ENCODE measurements at places on chromosomes 3 and 15.
A peak's percentile ranks its signal among the peaks of the same experiment; 100 is the strongest.

DNA sequence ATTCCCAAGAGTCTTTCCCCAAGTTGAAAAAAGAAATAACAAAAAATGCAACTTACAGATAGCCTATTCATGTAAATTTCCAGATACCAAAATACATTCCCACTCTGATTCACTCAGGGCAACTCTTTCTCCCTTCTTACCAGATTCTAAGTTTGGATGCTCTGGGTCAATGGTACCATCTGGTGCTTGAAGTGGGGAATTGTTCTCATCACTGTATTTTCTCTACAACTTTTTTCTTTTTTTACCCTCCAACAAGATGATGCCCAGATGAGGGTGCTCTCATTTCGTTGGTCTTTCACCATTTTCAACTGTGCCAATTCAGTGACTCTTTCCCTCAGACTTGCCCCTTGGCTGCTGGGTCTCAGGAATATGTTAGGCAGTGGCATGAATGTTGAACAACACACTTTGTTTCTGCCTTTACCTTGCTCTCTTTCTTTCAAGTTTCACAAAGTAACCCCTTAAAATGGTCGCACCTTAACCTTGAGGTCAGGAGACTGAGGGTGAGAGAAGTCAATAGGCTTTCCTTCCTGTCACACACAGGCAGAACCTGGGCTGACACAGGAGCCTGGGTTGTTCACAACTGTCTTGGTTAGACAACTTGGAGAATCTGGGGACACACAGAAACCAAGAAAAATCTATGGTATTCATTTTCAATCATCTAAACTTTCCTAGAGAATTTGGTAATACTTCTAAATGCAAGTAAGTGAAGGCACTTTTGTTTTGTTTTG is 330.7 kb upstream of the SLCO3A1 start:
- DNase-seq, result peak; percentile 45

GRCh38 chr3:23820888-23821287 is 15.1 kb downstream of the UBE2E1 start:
- DNase-seq, result no peak

- no peak for DNase-seq
These were observed 612.9 kb downstream of the ROBO1 start for GRCh38 chr3:79154865-79155264.

DNA sequence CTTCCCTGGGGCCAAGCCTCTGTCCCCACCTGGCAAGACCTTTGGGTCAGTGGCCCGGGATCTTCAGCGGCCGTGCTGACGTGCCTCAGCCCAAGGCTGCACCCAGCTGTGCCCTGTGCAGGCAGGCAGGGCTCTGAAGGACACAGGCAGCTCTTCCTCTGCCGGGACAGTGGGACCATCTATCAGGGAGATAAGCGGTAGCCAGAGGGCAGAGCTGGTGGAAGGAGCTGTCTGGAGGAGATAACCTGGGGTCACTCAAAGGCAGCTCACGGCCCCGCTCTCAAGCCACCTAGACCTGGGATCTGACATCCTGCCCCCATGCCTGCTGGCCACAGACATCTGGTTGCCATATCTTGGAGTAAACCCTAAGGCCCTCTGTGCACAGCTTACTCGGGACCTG is 27.3 kb downstream of the DUSP7 start:
- DNase-seq, result no peak

DNA sequence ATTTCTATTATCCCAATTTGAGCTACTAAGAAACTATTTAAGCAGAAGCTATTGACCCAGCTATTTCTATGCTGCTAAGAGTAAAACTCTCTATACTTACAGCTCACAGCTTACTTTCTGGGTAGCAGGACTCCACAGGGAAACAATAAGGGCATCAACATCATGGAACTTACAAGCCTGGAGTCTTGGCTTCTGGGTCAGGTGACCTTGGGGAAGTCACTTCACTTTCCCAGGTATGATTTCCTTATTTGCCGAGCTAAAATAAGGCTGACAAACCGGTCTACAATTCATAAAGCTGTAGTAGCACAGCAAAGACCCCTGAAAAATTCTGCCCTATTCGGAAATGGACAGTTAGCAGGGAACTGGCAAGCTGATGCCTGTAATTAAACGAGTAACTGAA is 278.3 kb upstream of the NR2F2 start:
- no peak for DNase-seq

- no peak for DNase-seq
These were observed 52.9 kb upstream of the ROBO2 start for GRCh38 chr3:76986876-76987474.

DNA sequence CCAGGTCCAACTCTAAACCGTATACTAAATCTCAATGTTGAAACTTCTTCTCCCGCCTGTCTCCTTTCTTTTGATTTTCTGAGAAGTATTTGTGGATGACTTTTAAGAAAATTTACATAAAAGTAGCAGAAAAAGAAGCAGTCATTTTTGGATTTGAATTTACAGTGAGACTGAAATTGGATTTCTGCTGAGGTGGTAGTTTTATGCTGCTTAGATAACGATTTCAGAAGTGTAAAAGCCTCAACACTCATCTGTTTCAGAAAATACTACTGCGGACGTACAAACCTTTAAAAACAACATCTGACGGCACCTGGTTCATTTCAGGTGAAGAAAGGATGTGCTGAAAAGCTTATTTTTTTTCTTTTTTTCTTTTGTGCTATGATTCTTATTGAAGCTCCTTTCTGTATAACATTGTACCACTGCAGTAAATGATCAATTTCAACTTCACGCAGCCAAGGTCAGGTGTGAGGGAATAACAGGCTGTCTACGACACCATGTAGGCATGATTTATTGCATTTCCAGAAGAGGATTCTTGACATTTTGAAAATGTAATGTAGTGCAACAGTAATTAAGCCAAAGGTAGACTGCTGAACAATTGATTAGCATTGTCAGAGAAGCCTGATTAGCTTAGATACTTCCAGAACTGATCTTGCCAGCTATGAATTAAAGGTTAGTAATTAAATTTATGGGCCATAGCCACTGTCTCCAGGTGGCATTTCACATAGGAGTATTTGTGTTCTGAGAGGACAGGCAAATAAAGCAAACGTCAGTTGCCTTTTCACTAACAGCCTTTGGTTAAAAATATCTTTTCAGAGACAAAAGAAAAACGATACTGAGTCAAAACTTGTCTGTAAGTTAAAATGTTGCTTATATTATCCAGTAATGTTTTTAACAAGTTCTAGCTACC is 134.6 kb upstream of the KBTBD8 start:
- DNase-seq, result no peak

DNA sequence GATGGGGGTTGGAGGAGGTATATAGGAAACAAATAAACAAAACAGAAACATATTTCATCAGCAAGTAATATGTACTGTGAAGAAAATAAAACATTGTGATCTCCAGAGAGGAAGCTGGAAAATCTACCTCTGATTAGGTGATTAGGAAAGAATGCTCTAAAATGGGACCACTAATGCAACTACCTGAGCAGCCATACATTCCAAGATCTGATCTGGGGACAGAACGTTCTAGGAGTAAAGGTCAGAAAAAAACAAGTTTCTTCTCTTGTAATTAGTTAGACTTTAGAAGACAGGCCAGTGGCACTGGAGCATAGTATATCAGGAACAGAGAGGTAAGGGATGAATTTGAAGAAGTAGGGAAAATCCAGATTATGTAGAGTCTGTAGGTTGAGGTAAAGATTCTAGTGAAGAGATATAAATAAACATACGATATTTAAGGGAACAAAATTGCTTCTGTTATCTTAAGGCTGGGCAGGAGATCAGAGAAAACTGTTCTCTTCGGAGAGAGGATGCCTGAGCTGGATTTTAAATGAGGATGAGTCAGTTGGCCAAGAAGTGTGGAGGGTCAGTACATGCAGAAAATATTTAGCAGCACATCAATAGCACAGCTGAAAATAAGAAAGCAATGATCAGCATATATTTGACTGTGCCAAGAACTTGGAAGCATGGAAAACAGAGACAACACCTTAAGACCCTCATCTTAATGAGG is 429.5 kb downstream of the NLGN1 start:
- DNase-seq, result peak; percentile 41

- DNase-seq, result no peak
These were observed 148.3 kb downstream of the NSMCE3 start for GRCh38 chr15:29121369-29121656.

DNA sequence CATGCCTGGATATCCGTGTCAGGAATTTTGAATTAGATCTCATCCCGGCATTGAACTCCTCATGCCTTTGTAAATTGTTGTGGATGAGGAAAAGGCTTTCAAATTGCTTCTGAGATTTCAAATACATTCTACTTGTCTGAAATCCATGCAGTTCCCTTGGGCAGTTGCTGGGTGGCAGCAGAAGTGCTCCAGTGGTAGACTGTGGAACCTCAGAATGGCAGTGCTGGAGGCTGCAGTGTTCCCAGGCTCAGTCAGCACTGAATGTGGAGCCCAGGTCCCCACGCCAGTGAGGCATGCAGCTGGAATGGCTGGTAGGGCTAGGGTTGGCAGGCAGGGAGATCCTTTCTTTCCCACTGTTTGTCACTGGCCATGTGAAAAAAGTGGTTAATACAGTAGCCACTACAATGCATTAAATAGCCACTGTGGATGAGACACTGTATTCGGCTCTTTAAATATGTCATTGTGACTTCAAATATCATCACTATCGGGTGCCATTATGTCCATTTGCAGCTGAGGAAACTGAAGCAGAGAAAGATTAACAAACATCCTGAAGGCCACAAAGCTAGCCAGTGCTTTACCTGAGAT is 98.6 kb downstream of the TPRG1 start:
- DNase-seq, result peak; percentile 86

DNA sequence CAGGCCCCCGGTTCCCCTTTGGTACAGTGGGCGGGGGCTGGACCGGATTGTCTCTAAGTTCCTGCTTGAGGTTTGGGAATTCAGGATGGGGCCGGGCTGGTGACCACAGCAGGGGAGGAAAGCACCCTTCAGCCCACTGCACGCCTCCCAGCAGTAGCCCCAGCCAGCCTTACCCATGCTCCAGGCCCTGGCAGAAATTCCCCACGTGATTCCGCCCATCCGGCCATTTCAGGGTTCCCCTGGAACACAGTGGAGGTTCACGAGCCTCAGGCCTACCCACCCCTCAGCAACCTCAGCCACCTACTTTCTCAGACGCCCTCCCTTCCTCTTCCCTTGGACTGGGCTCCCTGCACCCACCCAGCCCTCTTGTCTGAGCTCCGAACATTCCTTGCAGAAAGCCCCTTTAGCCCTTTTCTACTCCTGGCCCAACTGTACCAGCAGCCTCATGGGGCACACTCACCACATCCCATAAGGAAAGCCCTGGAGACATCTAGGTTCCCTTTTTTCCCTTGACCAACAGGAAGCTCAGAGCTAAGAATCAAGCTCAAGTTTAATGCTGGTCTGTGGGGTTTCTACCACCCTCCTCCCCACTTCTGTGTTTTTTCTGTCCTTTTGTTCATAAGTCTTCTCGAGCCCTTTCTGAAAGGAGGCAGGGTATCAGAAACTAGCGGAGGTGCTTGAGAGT is 11.5 kb downstream of the ALS2CL start:
- no peak for DNase-seq

DNA sequence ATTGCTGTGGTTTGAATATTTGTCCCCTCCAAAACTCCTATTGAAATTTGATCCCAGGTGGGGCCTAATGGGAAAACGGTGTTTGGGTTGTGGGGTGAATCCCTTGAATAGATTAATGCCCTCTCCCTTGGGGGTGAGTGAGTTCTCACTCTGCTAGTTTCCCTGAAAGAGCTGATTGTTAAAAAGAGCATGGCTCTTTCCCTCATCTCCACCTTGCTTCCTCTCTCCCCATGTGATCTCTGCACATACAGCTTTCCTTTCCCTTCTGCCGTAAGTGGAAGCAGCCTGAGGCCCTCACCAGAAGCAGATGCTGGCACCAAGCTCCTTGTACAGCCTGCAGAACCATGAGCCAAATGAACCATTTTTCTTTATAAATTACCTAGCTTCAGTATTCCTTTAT is 394.9 kb upstream of the WNT5A start:
- DNase-seq, result no peak

- no peak for DNase-seq
These were observed 14.5 kb downstream of the HIGD2B start for GRCh38 chr15:72671525-72671924.

DNA sequence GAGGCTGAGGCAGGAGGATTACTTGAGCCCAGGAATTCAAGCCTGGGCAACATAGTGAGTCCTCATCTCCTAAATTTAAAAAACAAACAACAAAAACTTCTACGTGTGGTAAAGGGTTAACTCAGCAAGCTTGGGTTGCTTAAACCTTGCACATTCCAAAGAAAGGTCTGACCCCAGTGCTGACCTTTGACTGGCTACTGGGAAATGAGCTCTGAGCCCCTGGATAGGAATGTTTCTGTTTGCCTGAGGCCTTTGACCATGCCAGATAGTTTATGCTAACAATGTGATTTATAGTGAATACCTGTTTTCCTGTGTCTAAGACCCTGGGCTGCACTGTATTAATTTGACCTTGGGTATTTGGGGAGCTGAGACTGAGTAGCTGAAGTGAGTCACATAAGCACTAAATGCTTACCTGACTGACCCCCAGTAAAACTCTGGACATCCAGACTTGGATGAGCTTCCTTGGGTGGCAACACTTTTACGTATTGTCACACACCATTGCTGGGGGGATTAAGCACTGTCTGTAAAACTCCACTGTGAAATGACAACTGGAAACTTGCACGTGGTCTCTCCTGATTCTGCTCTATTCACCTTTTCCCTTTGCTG is 20.7 kb downstream of the TCAIM start:
- DNase-seq, result no peak

DNA sequence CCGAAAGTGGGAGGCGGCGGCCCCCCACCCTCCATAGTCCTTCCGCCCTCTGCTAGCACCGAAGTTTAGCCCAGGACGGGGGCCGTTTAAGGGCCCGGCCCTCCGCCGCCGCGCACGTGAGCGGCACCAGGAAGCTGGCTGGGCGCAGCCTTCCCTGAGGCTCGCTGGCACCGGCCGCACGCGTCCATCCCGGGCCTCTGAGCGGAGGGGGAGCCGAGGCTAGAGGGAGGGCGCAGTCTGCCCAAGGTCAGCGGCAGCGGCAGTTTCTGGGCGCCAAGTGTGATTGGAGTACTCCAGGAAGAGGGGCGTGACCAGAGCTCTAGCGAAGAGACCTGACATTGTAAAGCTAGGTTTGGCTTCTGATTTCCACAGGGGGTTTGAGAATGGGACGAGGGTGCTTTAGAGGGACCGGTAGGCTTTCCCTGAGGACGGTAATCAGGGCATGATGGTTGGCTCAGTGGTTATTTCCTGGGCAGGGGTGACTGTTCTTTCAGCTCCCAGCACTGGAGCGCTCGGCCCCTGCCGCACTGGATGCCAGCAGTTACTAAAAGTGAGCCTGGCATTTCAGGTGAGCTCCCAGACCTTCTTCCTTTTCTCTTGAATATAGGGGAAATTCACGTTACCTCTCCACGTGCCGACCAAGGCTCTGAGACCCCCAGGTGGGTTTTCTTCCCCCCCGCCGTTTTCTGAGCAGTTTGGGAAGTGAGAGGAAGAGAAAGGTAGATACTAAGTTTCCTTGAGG is 853 bp downstream of the TEX264 start:
- peak; percentile 83 for DNase-seq

DNA sequence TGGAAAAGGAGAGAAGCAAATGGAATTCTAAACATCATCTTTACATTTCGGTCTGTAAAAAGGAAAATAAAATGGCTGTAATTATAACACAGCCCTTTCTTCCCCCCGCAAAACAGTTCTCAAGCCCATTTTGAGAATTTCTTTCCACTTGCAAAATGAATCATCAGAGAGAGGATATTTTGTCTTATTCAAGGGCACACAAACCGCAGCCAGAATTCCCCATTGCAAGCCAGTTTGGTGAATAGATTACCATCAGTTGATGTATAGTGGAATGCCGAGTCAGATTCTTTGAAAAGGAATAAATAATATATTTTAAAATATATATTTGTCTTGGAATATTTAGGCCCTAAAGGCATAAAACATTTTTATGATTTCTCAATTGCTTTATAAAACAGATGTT is 420.4 kb upstream of the SEMA6D start:
- no peak for DNase-seq
